ENCODE measurements at places on chromosomes 2 and 18. TPM values are rescaled to one million over a fixed set of nuclear protein-coding genes. Genes with fewer than 3 reads are reported as not detected.

Gene AMER3
- not detected for polyA plus RNA-seq

Gene ANKRD29
- not detected for polyA plus RNA-seq

GRCh38 chr18:74375999-74376398 is 60.4 kb downstream of the C18orf63 start:
- H3K4me1 ChIP-seq: peaks cover 9% of the 10 kb centered on the region
- no peak overlapping the region for H3K27ac ChIP-seq
- H3K27me3 ChIP-seq: peaks cover 15% of the 10 kb centered on the region
- no peak for DNase-seq
- no peaks in the 10 kb centered on the region for H3K36me3 ChIP-seq

Gene IL1B
- polyA plus RNA-seq: not detected

- no peaks in the 10 kb centered on the region for H3K36me3 ChIP-seq
- no peaks in the 10 kb centered on the region for H3K27me3 ChIP-seq
Measured at GRCh38 chr2:128321784-128322714, 3.4 kb upstream of the HS6ST1 start.

Gene ATP6V1C2
- polyA plus RNA-seq: 0.50 TPM

GRCh38 chr2:230160112-230160660 is 59.6 kb downstream of the SP110 start:
- H3K4me3 ChIP-seq: no peak overlapping the region
- DNase-seq: peak; percentile 43
- no peaks in the 10 kb centered on the region for H3K27me3 ChIP-seq
- peaks cover 37% of the 10 kb centered on the region for H3K36me3 ChIP-seq
- H3K4me1 ChIP-seq: peaks cover 26% of the 10 kb centered on the region

Data from naive B cell (primary cell).